ENCODE measurements at places on chromosomes 6 and 20.

DNA sequence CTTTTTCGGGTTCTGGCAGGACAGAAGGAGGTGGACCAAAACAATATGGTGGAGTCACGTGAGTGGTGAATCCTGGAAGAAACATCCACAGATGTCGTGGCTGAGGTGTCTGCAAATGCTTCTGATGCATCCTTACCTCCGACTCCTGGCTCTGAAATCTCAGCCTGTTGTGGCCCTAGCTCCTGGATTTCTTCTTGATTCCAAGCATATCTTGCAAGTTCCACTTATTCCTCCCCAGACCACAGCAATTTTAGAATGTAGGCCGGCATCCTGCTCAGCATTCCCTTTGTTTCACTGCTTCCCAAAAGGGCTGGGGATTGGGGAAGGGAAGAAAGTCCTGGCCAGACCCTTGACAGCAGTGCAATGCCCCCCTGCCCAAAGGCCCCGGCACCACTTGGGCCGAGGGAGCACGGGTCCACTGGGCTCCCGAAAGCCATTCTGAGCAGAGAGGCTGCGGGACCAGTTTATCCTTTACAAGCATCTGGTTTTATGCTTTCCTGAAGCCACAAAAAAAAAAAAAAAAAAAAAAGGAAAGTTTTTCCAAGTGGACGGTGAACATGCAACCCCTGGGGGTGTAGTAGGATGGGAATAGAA lies 200.9 kb upstream of the RNF24 start:
- DNase-seq, result peak; percentile 83

GRCh38 chr20:1456300-1456699 lies 10.3 kb downstream of the NSFL1C start:
- DNase-seq, result peak; percentile 54

DNA sequence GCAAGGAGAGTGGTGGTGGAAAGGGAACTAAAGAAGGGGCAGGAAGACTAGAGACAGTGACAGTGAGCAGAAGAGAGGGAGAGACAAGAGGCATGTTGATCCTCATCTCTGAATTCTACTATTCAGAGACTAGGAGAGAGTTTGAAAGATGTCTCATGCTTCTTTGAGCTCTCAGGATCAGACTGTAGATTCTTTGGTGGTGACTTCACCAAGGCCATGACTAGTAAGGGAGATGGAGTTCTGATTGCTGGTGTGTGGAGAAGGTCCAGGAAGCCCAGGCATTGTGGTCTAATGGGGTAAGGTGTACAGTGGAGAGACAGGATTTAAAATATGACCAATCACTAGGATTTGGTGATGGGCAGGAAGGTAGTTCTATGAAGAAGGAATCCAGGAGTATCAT lies 713 bp downstream of the WFDC9 start:
- DNase-seq, result peak; percentile 1

GRCh38 chr6:44409207-44409794 lies 21.8 kb downstream of the CDC5L start:
- DNase-seq, result peak; percentile 24

DNA sequence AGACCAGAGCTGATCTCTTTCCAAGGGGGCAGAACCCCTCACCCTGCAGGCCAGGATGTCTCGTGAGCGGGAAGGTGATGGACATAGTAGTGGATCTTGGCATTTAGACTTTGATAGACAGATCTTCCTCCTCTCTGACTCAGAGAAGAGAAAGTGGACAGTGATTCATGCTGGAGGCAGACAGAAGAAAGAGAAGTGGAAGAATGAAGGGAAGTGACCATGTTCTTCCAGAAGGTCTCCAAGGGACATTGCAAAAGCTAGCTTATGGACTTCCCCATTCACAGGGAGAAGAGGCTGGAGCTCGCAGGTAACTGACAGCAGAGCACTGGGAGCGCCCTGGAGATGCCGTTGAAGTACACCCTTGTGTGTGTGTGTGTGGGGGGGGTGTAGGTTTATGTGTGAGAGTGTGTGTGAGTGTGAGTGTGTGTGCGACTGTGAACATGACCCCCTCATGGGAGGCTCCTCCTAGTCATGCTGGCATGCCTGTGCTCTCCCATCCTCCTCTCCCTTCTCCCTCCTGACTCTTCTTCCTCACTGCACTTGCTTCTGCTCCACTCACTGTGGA lies 8.0 kb upstream of the RAET1L start:
- no peak for DNase-seq

GRCh38 chr6:167469101-167469500 lies 144.2 kb downstream of the TTLL2 start:
- no peak for DNase-seq

GRCh38 chr20:24764027-24764793 lies 184.9 kb upstream of the CST7 start:
- DNase-seq, result no peak

GRCh38 chr6:36633915-36634314 lies 39.8 kb downstream of the SRSF3 start:
- DNase-seq, result peak; percentile 86

GRCh38 chr20:16040742-16041141 lies 532.5 kb downstream of the KIF16B start:
- DNase-seq, result no peak

- no peak for DNase-seq
Measured at GRCh38 chr6:25219216-25219916, 59.8 kb upstream of the CARMIL1 start.

GRCh38 chr6:150079604-150080003 lies 10.7 kb upstream of the ULBP3 start:
- peak; percentile 63 for DNase-seq

- DNase-seq, result no peak
Measured at GRCh38 chr6:41713650-41714291, 21.6 kb downstream of the TFEB start.

- no peak for DNase-seq
Measured at GRCh38 chr6:125871365-125871764, 80.6 kb downstream of the NCOA7 start.

- DNase-seq, result no peak
Measured at GRCh38 chr20:14616003-14616402, 278.6 kb upstream of the FLRT3 start.

DNA sequence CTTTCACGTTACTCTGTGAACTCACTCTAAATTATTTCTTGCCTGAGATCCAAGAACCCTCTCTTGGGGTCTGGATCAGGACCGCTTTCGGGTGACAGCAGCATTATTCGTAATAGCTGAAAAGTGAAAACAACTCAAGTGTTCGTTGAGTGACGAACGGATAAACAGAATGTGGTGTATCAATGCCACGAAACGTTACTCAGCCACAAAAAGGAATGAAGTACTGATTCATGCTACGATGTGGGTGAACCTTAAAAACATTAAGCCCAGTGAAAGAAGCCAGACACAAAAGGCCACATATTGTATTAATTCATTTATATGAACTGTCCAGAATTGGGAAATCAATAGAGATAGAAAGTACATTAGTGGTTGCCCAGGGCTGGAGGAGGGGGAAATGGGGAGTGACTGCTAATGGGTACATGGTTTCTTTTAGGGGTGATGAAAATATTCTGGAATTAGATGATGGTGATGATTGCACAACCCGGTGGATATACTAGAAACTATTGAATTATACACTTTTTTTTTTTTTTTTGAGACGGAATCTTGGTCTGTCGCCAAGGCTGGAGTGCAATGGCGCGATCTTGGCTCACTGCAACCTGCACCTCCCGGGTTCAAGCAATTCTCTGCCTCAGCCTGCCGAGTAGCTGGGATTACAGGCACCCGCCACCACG lies 8.4 kb downstream of the PTGIS start:
- peak; percentile 27 for DNase-seq

All from fibroblast of skin of scalp (primary cell).